Osteoblast (primary cell): ENCODE measurements at places on chromosomes 7 and 10. TPM values are rescaled to one million over a fixed set of nuclear protein-coding genes. Genes with fewer than 3 reads are reported as not detected.

The KIN gene
- total RNA-seq, result 5.8 and 8.0 TPM in 2 replicates

The CFAP46 gene
- under 0.01 and 0.29 TPM in 2 replicates for total RNA-seq

The NPFFR1 gene
- total RNA-seq, result not detected in 2 replicates

GRCh38 chr7:4050126-4050660 lies 631.9 kb upstream of the FOXK1 start:
- DNase-seq, result no peak

- DNase-seq, result no peak
These were observed 171.8 kb downstream of the VTI1A start for GRCh38 chr10:112618814-112619213.

GRCh38 chr10:97023401-97024167 lies 162.2 kb downstream of the SLIT1 start:
- DNase-seq, result peak; percentile 51

GRCh38 chr10:106438386-106438785 lies 726.1 kb downstream of the SORCS1 start:
- DNase-seq, result no peak

GRCh38 chr10:113438652-113439051 lies 114.2 kb upstream of the HABP2 start:
- DNase-seq, result peak; percentile 82

DNA sequence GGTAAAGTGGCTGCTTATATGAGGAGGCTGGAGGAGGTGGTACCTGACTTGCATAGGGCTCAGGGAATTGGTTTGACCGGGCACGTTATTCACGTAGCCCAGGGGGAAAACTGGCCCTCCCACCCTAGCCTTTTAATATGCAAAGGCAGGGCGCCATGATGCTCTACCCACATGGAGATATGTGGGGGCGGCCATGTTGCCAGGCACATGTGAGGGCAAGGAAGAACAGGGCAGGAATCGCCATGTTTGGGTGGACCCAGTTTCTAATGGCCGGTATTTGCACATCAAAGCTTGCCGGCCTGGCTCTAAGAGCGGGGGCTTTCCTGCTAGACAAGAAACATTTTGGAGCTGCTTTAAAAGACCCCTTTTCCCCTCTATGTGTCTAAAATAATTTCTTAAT lies 949.7 kb upstream of the C7orf33 start:
- DNase-seq, result no peak
